ENCODE measurements at places on chromosomes 4 and X.

DNA sequence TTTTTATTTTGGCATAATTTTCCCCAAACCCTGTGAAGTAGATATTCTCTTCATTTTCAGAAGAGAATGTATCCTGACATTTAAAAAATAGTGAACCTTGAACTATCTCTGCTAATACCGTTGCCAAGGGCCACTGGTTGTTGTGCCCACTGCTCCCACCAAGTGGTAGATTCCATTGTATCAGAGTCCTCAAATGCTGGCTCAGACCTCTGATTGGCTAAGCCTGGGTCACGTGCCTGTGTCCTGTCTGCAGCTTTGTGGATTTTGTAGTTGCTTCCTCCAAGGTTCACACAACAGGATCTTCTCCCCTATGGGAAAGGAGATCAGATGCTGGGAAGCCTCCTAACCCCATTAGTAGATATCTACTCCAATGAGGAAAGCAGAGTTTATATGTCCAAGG, 104.8 kb upstream of the CASK start:
- H3K4me1 ChIP-seq, result no peaks in the 10 kb centered on the region
- no peak for DNase-seq
- H3K4me3 ChIP-seq, result no peak overlapping the region
- no peaks in the 10 kb centered on the region for H3K36me3 ChIP-seq

GRCh38 chrX:109733613-109734083, 591 bp upstream of the ACSL4 start:
- H3K27me3 ChIP-seq, result no peaks in the 10 kb centered on the region
- H3K27ac ChIP-seq, result peak overlapping the region; percentile 73
- DNase-seq, result no peak

- no peaks in the 10 kb centered on the region for H3K27me3 ChIP-seq
- no peak within 1 kb of the TSS for H3K27ac ChIP-seq
- DNase-seq, result peak; percentile 55
- no peak within 1 kb of the TSS for H3K4me3 ChIP-seq
- no peaks in the 10 kb centered on the region for H3K36me3 ChIP-seq
These were observed at the start of gene SULT1B1 for GRCh38 chr4:69760455-69760854. Gene SULT1B1, minus strand, starts transcription at chr4:69760620. Its CDS starts 5,403 bp downstream, at chr4:69755217.

GRCh38 chr4:64341711-64342110, 67.5 kb downstream of the TECRL start:
- H3K4me3 ChIP-seq, result no peak overlapping the region
- no peaks in the 10 kb centered on the region for H3K27me3 ChIP-seq
- no peaks in the 10 kb centered on the region for H3K36me3 ChIP-seq

DNA sequence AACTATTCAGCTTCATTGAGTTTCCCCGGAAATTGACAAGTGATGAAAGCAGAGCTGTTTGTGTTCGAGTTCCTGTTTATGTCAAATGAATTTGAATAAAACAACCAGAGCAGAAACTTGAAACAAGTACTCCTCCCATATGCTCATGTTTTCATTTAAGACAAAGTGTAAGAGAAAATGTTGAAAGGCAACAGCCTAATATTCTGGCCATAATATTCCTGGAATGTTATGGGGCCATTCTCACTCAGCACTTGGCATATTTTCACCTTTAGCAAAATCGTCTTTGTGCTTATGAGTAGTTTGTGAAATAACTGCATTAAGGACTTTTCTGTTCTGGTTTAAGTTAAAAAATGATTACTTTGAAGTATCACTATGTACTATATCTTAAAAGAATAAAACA, 276.0 kb upstream of the FAT1 start:
- H3K27ac ChIP-seq, result no peak overlapping the region
- H3K36me3 ChIP-seq, result no peaks in the 10 kb centered on the region
- DNase-seq, result no peak

DNA sequence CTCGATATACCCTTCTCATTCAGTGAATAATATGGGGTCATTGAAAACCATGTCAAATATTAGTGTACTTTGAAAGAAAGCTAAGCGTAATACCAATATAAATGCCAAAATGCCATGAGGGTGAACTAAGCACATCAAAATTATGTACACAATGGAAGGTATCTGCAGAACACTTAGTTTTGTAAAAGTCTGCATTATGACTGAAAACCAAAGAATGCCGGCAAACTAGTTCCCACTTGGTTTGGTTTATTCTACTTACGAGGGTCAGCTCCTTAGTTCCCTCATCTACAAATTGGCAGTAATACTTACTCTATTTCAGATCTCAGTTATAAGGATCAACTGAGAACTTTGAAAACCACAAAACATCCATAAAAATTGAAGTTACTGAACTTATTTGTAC, 27.3 kb downstream of the RPS6KA6 start:
- DNase-seq, result peak; percentile 16
- no peaks in the 10 kb centered on the region for H3K36me3 ChIP-seq
- no peaks in the 10 kb centered on the region for H3K27me3 ChIP-seq
- H3K4me3 ChIP-seq, result no peak overlapping the region
- no peaks in the 10 kb centered on the region for H3K4me1 ChIP-seq
- H3K27ac ChIP-seq, result no peak overlapping the region

- H3K4me1 ChIP-seq, result peaks cover 22% of the 10 kb centered on the region
- H3K27ac ChIP-seq, result no peak overlapping the region
- no peaks in the 10 kb centered on the region for H3K36me3 ChIP-seq
- no peak for DNase-seq
- no peaks in the 10 kb centered on the region for H3K27me3 ChIP-seq
These were observed 1.6 kb upstream of the FGF5 start for GRCh38 chr4:80264825-80265224.

DNA sequence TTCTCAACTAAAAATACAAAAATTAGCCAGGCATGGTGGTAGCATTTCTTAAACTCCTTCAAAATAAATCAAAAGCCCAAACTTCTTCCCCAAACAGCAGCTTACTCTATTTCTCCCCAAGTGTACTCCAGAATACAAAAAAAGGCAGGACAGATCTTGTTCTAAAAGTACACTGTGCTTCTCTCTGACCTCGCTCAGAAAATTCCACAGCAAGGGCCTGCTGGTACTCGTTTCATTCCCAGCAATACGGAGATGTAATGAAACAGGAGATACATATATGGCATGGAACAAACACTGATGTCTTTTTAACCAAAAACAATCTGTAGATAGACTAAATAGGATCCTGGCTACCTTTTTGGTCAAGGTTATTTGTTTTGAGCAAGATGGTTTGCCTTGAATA, 25.2 kb downstream of the MAP7D2 start:
- H3K4me1 ChIP-seq, result no peaks in the 10 kb centered on the region
- H3K27ac ChIP-seq, result no peak overlapping the region
- DNase-seq, result no peak
- H3K27me3 ChIP-seq, result no peaks in the 10 kb centered on the region

Measured in astrocyte (in vitro differentiated cells and primary cell).